Tongue (tissue), 3 donors: ENCODE measurements at places on chromosomes 11 and 22. TPM values are rescaled to one million over a fixed set of nuclear protein-coding genes. Genes with fewer than 3 reads are reported as not detected.

Gene C22orf31
- total RNA-seq: 0.62 TPM

Gene UPK3A
- total RNA-seq: not detected

Gene SAA4
- not detected for total RNA-seq

Gene ZNF280B
- total RNA-seq: 1.0 TPM
